Activated T-cell treated with anti-CD3 and anti-CD28 coated beads, Interleukin-2, amount 50 U/mL, for 4 hours (primary cell): ENCODE measurements at places on chromosomes 1 and 21.

GRCh38 chr1:17829579-17829978 is 74.4 kb downstream of the ACTL8 start:
- no peak for DNase-seq

DNA sequence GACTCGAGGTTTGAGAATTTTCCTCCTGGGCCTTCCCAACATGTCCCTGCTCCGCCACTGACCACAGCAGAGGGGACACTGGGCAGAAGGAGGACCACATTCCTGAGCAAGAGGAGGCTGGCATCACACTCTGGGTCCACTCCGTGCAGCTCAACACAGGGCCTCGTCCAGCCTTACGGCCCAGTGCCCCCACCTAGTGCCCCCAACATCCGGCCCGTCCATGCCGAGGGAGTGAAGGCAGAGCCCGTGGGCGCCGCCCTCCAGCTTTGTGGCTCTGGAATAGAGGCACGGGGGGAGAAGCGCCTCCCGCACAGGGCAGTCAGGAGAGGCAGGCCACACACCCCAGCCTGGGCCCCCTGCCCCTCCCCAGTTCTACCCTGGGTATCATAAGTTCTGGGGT is 158.3 kb downstream of the NPHP4 start:
- DNase-seq: no peak

- no peak for DNase-seq
Observed at GRCh38 chr1:233735847-233736246, 121.9 kb downstream of the KCNK1 start.

DNA sequence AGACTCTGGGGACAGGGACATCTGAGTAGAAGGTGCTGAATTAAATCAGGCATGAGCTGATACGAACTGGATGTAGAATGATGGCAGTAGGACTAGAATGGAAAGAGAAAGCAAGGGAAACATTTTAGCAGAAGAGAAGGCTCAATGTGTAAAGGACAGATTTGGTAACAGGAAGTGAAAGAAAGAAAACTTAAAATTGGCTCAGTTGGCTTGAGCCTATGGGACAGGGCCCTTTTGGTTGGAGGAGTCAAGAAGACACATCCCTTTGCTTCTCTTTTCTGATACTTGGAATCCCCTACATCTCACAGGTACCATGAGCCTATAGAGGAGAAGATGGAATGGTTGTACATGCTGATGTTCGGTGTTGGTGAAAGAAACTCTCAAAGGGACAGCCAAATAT is 300.6 kb upstream of the PLXNA2 start:
- no peak for DNase-seq

GRCh38 chr1:94792473-94793295 is 27.5 kb upstream of the SLC44A3 start:
- no peak for DNase-seq

DNA sequence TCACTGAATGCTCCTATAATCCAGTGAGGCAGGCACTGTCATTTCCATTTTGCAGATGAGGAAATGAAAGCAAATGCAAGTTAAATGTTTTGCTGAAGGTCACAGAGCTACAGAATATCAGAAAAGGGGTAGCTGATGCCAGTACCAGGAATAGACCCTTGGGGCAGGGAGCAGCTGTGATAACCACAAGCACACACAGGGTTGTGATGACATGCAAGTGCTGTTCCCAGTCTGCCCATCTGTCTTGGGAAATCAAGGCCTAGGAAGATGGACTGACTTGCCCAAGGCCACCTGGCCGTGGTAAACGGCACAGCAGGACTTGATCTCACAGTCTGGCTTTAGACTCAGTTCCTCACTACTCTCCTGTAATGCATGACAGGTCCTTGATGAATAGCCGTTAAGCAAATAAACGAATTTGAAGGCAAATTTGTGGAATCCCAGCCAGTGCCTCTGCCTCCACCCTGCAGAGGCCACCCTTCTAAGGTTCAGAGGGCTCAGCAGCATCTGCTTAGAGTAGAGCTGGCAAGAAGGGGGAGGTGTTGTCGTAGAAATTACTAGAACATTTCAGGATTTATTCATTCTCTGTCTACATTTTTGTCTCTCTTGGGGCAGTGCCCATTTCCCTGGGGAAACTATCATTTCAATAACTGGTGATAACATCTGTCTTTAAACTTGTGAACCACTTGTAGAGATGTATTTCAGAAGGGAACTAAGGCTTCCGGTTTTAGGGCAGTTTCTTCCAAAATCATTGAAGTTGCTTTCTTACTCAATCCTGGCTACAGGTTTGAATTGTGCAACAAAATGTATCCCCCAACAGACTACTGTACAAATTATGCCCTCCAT is 53.2 kb upstream of the MRPS6 start:
- no peak for DNase-seq

- DNase-seq: no peak
Observed at GRCh38 chr1:160621633-160622413, 25.0 kb downstream of the SLAMF1 start.

GRCh38 chr21:31580866-31581276 is 78.6 kb upstream of the SOD1 start:
- peak; percentile 78 for DNase-seq

GRCh38 chr1:50701706-50702317 is 258.3 kb downstream of the FAF1 start:
- DNase-seq: no peak

- no peak for DNase-seq
Observed at GRCh38 chr1:87840767-87841166, 512.1 kb downstream of the LMO4 start.

DNA sequence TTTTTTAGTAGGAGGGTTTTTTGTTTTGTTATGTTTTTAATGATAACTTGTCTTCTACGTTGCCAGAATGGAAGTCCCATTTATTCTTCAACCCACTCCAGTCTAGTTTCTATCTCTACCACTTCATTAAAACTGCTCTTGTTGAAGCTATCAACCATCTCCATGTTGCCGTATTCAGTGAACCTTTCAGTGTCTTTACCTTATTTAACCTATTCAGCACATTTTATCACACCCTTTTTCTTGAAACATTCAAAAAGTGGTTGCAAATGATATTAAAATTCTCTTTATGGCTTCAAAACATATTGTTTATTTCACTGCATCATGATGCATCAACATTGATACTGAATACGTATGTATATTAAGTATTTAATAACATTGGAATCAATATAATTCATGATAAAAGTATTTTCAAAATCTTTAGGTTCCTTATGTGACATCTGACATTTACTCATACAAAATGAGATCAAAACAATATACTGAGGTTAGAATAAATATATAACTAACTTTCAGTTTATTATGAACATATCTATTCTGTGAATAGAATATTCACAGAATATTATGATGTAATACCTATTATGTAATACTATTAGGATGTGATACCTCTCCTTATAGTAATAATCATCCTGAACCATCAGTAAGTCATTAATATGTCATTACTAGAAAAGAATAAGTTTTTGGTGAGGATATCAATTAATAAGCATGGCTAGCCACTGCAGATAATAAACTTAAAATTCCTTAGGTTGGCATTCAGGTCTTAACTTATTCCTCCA is 52.0 kb upstream of the ADAR start:
- DNase-seq: no peak

DNA sequence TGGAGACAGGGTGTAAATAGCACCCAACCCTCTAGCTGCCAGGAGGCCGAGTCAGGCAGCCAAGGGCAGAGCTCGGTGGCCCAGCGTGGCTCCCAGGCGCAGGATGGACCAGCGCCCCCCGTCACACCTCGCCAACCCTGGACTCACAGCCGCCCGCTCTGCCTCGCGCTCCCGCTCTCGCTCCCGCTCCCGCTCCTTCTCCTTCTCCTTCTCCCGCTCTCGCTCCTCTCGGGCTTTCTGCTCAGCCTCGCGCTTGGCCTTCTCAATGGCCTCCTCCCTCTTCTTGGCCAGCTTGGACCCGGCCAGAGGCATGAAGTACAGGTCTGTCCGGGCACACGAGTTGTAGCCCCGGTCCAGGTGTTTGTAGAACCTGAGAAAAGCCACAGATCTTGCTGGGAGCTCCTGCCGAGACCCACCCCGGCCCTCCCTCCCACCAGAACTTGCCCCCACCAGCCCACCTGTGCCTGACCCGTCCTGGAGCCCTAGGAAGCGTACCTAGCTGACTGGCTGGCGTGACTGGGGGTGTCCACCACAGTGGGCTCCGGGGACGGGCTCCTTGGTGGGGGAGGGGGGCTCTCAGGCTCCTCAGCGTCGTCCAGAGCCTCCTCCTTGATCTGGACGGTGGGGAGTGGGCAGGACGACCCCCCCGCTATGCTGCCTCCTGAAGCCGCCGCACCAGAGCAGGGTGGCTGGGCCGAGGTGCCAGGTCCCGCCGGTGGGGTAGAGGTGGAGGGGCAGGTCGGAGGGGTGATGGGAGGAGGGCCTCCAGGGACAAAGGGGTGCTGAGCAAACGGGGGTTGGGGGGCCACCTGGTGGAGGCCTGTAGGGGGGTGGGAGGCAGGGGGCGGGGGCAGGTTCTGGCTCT is 41.9 kb downstream of the SLC45A1 start:
- DNase-seq: no peak

- DNase-seq: no peak
Observed at GRCh38 chr1:20180844-20181207, 5.1 kb upstream of the UBXN10 start.

GRCh38 chr1:161382214-161383019 is 14.7 kb upstream of the CFAP126 start:
- DNase-seq: no peak

DNA sequence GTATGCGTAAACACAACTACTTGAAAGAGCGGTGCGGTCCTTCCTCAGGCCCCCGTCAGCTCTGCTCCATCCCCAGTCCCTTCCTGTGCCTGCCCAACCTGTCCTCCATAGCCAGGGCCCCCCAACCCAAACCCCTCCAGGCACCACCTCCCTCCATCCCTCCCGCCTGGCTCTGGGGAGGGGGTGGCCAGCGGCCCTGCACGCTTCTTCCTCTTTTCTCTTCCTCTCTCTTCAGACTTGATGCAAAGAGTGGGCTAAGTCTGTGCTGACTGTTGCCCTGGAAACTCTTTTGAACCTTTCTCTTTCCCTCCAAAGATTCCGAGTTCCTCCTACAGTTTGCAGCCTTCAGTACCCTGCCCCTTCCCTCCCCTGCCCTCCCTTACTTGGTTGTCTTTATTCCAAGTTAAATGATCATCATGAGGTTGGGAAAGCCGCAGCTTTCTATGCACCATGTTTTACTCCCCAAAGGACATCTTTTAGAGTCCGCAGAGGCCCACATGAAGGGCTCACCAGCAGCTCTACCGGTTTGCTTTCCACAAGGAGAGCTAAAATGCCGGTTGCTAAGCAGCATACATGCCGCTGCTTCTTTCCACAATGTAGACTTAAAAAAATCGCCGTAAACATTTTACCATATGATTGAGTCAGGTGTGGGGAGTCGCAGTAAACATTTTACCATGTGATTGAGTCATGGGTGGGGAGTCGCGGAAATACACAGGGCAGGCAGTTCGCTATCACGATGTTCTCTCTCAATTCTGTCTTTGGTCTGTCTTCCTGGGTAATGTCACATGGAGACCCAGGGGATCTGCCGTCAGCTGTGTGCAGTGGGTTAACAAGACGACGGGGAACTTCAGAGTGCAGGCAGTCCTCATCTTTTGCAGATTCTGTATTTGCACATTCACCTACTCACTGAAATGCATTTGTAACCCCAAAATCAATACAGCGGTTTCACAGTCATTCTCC is 525.3 kb downstream of the KIF26B start:
- DNase-seq: no peak

- no peak for DNase-seq
Observed at GRCh38 chr1:210223226-210223904, 9.2 kb upstream of the SERTAD4 start.

DNA sequence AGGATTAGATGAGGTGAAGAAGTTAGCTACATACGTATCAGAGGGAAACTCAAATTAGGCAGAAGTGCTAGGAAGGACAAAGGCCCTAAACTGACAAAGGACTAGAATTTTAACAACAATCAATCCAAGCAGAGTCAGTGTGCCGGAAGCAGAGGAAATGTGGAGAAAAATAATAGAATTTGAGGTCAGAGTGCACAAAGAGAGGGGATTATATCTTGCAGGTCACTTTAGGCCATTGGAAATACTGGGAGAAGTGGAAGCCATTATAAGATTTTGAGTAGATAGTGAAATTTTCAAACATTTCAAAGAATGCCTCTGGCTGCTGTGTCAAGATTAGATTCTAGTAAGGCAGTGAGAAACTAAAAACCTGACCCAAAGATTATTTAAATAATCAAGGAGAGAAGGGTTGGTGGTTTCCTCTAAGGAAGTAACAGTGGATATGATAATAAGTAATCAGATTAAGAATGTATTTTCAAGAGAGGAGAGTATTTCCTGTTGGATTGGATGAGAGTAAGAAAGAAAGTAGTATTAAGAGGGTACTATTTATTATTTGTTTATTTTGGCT is 889.2 kb upstream of the NCAM2 start:
- no peak for DNase-seq

GRCh38 chr1:161216945-161217712 is 2.0 kb downstream of the FCER1G start:
- no peak for DNase-seq

GRCh38 chr1:62539028-62539447 is 58.3 kb upstream of the ANGPTL3 start:
- no peak for DNase-seq

GRCh38 chr1:205398586-205398985 is 23.3 kb downstream of the LEMD1 start:
- no peak for DNase-seq

DNA sequence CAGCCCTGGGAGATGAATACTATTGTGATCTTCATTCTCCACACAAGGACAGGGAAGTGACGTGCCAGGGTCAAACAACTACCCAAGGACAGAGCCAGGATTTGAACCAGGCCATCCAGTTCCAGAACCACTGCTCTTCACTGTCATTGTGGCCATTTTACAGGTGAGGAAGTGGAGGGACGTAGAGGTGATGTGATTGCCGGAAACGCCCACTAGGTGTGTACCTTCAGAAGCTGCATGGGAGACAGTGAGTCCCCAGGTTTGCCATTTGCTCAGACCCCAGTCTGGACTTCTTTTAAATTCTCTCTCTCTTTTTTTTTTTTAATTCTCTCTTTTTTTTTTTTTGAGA is 207.6 kb upstream of the TMEM51 start:
- no peak for DNase-seq

GRCh38 chr1:161864577-161864976 is 98.5 kb downstream of the ATF6 start:
- no peak for DNase-seq

GRCh38 chr1:51736702-51737101 is 119.8 kb downstream of the OSBPL9 start:
- no peak for DNase-seq

DNA sequence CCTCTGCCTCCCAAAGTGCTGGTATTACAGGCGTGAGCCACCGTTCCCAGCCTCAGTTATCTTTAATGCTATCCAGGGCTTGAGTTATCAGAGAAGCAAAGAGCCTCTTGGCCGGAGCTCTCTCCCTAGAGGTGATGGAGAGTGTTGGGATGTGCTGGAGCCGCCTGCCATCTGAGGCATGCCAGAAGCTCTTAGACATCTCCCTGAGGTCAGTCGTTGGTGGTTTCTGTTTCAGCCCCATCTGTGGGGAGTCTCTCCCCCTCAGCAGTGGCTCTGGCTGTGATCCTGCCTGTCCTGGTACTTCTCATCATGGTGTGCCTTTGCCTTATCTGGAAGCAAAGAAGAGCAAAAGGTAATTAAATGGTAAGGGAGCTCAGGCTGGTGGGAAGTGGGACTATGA is 11.6 kb upstream of the ZNF691 start:
- DNase-seq: no peak

- DNase-seq: no peak
Observed at GRCh38 chr1:115274467-115274866, 63.6 kb downstream of the NGF start.
